NCI-H82 (cell line): ENCODE measurements at places on chromosomes 6 and 20.

- DNase-seq, result no peak
Measured at GRCh38 chr6:25899123-25899522, 25.1 kb upstream of the SLC17A3 start.

GRCh38 chr6:15380351-15380750 lies 134.5 kb downstream of the JARID2 start:
- DNase-seq, result no peak

DNA sequence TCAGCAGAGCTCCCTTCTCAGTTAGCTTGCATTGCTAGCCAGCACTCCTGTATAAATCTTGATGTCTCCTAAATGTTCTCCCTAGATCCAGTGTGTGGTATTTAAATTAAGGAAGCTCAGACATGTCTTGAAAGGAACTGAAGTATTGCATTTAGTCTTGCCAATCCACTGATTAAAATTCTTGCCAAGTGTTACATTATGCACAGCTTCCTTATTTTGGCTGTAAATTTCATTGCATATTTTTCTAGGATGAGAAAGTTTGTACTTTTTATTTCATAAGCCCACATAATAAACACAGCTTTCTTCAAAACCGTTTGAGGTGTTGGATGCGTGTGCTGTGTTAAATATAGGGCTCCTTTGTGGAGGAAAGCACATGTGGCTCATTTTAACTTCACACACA lies 329.8 kb upstream of the FLRT3 start:
- no peak for DNase-seq

GRCh38 chr6:77424761-77425160 lies 38.5 kb downstream of the HTR1B start:
- no peak for DNase-seq
